ENCODE measurements at places on chromosomes 13 and 19.
A peak's percentile ranks its signal among the peaks of the same experiment; 100 is the strongest.

DNA sequence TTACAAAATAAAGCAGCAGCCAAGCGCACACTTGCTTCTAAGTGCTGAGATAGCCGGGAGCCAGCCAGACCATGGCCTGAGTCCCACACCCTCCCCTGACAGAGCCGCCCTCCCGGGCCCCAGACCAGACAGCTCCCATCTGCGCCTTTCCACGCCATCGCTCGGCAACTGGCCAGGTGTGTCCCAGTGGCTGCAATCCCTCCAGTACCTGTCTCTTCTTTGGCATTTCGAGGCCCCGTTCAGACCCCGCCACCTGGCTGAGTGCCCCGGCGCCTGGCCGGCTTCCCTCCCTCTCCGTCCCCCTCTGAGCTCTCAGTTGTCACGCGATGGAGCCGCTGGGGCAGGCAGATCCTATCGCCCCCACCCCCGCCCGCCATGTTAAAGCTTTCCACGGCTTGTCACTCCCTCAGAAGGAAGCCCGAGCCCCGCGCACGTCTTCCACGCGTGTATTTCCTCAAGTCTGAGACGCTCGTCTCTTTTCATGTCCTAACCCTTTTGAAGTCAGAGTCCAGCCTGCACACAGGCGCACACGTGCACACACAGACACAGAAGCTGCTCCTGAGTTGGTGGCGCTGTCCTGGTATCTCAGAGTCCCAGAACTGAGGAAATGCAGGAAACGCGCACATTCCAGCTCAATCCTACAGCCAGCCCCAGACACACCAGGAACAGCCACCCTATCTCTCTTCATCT is 7.9 kb downstream of the MLLT1 start:
- DNase-seq, result no peak

DNA sequence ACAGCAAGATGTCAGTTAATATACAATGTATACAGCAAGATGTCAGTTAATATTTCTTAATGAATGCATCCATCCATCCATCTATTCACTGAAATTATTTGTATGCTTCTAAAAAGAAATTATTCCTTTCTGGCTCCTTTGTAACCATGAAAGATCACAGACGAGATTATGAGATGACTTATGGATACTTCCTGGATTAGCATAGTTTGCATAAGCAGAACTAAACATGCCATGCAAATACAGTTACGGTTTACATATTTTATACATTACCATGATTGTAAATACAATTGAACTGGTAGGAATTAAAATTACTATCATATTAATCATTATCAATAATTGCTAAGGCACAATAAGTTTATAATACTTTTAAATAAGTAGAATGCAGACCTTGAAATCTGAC is 32.7 kb downstream of the NALCN start:
- DNase-seq, result no peak

- DNase-seq, result no peak
Measured at GRCh38 chr13:39311619-39312018, 273.4 kb downstream of the NHLRC3 start.

- no peak for DNase-seq
Measured at GRCh38 chr13:43864921-43865320, 14.6 kb downstream of the CCDC122 start.

DNA sequence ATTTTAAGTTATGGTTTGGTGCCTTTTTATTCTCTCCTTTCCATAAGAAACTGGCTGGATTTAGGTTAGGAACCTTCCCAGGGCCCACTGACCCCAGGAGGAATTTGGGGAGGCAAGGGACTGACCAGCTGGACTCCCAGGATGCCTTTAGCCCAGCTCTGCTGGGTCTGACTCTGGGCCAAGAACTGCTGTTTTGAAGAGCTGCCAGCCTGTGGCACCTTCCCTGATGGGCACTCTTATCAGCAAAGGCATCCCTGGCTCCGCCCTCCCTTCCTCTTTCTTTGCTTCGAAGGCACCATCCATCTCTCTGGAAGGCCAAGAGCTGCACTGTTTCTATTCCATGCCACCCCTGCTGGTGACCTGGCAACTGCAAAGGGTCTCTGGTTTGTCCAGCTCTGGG is 174.7 kb downstream of the POU4F1 start:
- DNase-seq, result no peak

- DNase-seq, result no peak
Measured at GRCh38 chr19:18842166-18842565, 10.4 kb downstream of the UPF1 start.

DNA sequence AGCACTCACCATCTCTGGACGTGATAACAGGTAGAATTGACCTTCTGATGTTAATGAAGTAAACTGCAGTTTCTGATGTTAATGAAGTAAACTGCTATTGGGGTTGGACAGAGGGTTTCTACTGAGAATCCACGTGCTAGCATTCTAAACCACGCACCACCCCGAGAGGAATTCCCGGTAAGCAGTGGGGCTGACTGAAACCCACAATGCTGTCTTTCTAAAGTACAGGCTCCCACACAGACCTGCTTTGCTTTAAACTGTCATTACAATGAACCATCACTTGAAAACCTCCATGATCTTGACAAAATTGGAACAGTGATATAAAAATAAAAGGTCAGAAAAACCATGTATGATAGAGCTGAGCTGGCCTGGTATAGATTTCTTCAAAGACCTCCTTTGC is 559.0 kb downstream of the FGF9 start:
- no peak for DNase-seq

DNA sequence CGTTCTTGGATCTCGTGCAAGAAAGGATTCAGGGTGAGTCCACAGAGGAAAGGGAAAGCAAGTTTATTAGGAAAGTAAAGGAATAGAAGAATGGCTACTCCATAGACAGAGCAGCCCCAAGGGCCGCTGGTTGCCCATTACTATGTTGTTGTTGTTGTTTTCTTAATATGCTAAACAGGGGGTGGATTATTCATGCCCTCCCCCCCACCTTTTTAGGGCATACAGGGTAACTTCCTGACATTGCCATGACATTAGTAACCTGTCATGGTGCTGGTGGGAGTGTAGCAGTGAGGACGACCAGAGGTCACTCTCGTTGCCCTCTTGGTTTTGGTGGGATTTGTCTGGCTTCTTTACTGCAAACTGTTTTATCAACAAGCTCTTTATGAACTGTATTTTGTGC is 29.1 kb upstream of the PCDH9 start:
- DNase-seq, result no peak

GRCh38 chr13:114112231-114112825 is 20.1 kb downstream of the RASA3 start:
- DNase-seq, result no peak

- no peak for DNase-seq
Measured at GRCh38 chr19:18440415-18440877, 2.5 kb upstream of the ISYNA1 start.

GRCh38 chr13:113996081-113996911 is 22.4 kb upstream of the C13orf46 start:
- no peak for DNase-seq

DNA sequence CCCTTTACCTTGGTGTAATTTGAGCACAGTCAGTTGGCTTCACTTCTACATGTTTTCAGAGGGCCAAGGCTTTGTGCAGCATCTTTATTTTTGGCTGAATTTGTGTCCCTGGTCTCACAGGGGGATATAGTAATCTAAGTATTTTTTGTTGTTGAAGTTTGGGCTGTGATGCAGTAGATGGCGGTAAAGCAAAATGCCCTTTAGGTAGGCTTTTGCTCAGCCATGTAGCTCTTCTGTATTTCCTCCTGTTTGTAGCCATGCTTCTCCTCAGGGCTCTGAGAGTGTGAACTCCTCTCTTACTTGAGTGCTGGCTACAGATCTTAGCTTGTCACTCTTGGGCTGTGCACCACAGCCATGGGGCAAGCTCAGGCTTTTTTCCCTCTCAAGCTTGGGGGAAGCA is 328.6 kb downstream of the SLITRK5 start:
- no peak for DNase-seq

- no peak for DNase-seq
Measured at GRCh38 chr13:113612607-113613006, 28.1 kb downstream of the TFDP1 start.

- no peak for DNase-seq
Measured at GRCh38 chr13:44759384-44760360, 183.5 kb upstream of the TSC22D1 start.

- DNase-seq, result no peak
Measured at GRCh38 chr19:16342002-16342715, 17.5 kb downstream of the KLF2 start.

DNA sequence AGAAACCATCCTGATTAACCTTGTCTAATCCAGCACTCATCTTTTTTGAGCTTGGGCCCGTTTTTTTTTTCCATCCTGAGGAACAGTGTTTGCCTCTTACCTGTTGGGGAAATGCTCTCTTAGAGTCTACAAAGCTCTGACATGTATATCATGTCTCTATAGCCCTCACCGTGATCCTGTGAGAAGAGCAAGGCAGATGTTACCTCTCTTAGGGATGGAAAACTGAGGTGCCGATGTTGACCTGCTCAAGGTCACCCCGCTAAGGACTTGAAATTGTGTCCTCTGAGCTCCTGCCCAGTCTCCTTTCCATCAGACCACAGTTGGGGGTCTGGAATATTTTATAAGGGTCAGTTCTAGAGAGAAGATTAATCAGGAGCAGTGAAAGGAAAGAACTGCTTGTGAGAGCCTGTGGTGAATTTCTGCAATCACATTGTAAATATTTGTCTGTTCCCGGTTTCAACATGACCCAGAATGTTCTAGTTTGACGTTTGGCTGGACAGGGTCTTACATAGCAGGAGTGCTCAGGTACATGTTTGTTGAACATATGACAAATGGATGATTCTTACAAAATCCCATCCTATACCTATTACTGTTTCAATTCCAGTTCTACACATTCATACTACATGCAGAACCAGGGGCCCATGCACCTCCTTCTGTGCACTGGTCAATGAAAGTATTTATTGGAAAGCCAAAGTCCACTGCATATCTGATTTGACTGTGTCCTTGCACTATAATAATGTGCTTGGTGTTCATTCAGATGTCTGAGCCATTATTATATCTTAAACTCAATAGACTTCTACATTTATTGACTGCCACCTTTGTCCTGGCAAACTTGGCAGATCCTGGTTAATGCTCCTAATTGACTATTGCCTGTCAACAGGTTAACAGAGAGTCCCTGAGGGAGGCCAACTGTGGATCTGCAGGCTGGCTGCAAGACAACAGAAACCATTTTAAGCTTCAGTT is 12.1 kb downstream of the SLC25A15 start:
- no peak for DNase-seq

DNA sequence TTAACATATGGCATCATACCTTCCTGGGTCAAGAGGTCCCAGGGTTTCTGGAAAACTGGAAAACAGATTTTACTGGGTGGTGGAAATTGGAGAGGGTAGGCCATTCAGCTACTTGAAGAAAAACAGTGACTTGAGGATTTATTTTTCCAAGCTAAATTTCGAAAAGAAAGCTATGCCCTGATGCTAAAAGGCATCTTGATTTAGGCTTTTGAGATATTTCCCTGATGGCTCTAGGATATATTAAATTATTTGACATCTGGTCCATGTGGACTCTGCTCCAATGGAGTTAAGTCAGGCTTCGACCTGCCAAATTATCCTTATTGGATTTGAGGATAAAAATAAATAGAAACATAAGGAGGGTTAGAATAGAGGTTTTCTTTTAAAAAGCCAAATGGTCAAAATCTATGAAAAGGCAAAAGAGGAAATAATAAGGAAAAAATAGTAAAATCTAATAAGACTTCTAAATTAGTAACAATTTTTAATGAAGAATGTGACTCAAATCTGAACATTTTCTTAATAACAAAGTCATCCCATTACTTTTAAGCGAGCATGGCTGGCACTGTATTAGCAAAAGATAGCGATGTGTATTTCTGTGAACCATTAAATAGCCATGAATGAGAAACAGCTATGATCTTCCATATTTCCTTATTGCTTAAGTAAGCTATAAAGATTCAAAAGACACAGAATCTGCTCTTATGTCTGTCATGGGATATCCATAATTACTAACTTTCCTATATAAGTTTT is 190.0 kb upstream of the MIR17HG start:
- no peak for DNase-seq

- peak; percentile 2 for DNase-seq
Measured at GRCh38 chr13:113914333-113915011, 50.6 kb upstream of the GAS6 start.

DNA sequence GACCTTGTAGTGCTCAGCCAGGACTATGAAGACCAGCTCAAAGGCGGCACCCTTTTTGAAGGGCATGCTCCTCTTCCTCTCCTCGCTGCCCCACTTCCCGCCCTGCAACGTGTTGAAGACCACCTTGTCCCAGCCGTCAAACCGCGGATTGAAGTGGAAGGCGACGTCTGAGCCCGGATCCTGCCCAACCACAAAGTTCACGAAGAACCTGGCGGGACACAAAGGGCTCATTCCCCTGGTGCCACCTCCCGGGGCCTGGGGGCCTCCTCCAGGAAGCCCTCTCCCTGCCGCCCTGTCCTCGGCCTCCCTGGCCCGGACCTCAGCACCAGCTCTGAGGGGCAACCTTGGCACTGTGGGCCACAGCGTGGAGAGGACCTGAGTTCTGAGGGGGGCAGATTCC is 4.0 kb downstream of the LGALS4 start:
- no peak for DNase-seq

DNA sequence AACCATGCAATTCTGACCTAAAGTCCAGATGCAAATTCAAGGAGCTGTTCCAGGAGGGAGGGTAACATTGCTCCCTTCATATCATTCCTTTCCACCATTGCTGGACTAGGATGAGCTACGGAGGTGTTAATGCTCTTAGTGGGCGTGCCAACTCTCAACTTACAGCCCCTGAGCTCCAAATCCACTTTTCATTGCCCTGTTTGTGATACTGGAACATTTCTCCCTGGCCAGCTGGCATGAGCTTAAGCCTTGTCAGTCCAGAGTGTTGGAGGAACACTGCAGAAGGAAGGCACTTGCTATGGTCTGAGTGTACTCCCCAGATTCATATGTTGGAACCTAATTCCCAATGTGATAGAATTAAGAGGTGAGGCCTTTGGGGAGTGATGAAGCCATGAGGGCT is 70.4 kb upstream of the FARP1 start:
- no peak for DNase-seq

DNA sequence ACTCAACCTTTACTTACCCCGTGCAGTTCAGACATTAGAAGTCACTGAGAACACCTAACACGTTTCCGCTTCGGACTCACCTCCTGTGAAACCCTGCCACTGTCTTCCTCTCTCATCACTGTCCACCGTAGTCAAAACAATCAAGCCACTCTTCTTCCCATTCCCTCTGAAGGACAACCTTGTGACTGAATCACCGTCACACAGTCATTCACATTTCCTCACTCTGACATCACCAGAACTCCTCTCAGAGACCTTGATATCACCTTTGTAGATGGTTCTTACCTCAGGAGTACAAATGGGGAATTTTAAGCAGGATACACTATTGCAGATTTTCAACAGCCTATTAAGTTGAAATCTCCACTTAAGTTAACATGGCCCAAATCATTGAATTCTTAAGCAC is 1.3 kb upstream of the KBTBD6 start:
- DNase-seq, result no peak
